A172 (cell line): ENCODE measurements at places on chromosomes 2 and 18.

- no peak for DNase-seq
Measured at GRCh38 chr2:109345653-109346480, 216.9 kb downstream of the SH3RF3 start.

GRCh38 chr2:166344286-166345113 lies 31.2 kb downstream of the SCN9A start:
- no peak for DNase-seq

GRCh38 chr2:170222842-170223241 lies 44.9 kb downstream of the MYO3B start:
- DNase-seq, result no peak

- no peak for DNase-seq
Measured at GRCh38 chr18:47427923-47428637, 176.6 kb upstream of the SKOR2 start.

GRCh38 chr2:192124571-192124970 lies 70.2 kb downstream of the TMEFF2 start:
- peak; percentile 94 for DNase-seq

- peak; percentile 11 for DNase-seq
Measured at GRCh38 chr2:230347659-230348305, 20.8 kb downstream of the SP140L start.

DNA sequence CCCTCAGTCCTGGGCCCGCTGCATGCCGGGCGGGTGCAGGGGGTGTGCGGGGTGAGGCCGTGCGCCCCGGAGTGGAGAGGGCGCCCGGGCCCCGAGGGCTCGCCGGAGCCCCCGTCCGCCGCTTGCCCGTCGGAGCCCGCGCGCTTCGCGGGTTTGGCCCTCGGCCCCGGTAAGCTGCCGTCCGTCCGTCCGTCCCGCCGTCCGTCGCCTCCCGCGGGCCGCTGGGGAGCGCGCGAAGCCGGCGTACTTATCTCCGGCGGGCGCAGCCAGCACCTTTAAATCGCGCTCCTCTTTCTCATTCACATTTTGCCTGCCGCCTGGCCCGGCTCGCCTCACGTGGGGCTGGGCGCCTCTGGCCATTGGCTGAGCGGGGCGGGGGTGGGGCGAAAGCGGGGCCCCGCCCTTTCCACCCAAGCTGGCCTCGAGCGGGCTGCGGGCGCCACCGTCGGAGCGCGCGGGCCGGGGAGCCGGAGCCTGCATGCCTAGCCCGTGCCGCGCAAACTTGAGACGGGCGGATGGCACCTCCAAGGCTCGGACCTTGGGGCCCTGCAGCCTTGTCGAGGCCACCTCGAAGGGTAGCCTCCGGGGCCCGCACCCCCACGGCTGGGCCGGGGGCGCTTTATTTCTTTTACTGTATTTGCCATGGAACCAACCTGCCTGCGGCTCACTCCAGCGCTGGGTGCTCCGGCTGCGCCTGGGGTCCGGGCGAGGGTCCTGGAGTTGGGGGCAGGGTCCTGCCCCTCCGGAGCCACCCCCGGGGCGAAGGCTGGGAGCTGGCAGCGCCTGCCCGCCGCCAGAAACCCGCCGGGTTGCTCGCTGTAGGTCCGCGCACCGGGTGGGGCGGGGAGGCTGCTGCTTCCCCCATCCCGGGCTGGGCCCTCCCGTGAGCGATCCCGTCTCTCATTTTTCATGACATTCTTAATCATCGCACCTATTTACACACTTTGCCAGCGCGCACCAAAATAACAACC lies at the start of gene GBX2:
Gene GBX2 (minus strand): TSS at position 277 of the 971 bp plus-strand sequence. CDS start 415 bp downstream, outside the sequence.
- peak; percentile 79 for DNase-seq

- DNase-seq, result peak; percentile 12
Measured at GRCh38 chr18:80109676-80110078, 615 bp downstream of the ADNP2 start.

DNA sequence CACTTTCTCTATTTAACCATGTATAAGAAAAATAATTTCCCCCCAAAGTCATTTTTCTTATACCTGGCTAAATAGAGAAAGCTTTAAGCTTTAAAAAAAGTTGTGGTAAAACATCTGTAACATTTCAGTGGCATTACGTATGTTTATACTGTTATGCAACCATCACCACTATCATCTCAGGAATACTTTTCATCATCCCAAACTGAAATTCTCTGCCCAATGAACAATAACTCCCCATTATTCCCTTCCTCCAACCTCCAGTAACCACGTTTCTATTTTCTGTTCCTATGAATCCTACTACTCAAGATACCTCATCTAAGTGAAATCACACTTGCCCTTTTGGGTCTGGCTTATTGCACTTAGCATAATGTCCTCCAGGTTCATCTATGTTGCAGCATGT lies 1.7 kb upstream of the SLC3A1 start:
- no peak for DNase-seq

DNA sequence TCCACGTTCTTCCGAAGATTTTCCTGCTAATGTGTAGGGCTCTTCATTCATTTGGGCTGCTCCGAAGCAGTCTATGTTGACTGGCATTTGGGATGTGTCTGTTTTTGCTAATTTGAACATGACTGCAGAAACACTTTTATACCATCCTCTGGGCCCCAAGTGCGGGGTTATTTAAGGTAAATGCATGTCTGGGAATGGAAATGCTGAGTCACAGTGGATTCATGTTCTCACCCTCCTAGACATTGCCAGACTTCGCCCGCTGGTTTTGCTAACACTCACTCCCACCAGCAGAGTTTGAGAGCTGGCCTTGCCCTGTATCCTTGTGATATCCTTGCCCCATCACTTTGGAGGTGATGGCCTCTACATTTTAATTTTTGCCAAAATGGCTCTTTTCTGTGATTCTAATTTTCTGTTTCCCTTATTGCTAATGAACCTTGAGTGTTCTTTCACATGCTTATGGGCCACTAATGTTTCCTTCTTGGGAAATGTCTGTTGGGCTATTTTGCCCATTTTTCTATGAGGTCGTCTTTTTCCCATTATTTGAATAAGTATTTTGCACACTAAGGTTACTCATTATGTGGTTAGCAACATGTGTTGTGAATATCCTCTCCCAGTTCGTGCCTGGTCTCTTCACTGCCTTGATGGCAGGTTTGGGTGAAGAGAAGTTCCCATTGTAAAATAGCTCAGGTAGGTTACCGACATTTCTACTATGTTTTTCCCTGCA lies 204.1 kb downstream of the GLI2 start:
- DNase-seq, result peak; percentile 87

- peak; percentile 34 for DNase-seq
Measured at GRCh38 chr2:210199186-210199765, 26.0 kb downstream of the ACADL start.

- no peak for DNase-seq
Measured at GRCh38 chr2:95380280-95380679, 22.2 kb upstream of the FAHD2A start.

DNA sequence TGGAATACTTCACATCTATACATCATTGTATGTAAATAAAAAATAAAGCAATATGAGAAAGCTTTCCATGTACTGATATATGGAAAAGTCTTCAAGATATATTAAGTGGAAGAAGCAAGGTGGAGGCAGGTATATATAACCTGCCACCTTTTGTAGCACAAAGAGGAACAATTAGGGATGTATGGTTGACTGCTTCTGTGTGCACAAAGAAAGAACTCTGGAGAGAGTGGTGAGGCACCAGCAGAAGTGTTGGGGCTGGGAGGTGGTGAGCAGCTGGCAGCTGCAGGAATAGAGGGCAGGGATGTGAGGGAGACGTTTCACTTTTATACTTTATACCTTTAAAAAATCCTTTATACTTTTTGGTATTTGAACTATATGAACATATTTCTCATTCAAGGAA lies 26.1 kb downstream of the KIF5C start:
- no peak for DNase-seq

GRCh38 chr2:222738809-222739208 lies 67.4 kb downstream of the MOGAT1 start:
- DNase-seq, result peak; percentile 65

DNA sequence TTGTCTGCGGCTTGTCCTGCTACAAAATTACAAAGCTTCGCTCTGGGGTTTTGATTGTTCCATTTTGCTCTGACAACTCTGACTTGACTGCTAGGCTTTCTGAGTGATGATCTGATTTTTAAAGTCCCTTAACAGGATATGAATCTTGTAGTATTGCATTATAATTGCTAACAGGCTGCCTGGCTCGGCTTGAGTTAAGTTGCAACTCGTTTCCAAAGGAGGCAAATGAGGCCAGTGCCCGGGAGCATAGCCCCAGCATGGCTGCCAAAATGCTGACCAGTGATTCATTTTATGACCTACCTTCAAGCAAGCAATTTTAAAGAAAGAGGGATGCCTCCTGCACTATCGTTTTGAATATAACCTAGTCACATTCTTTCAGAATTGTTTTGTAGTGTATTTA lies 135.4 kb downstream of the COL6A3 start:
- no peak for DNase-seq

- DNase-seq, result no peak
Measured at GRCh38 chr18:27382567-27383216, 197.6 kb upstream of the CHST9 start.

DNA sequence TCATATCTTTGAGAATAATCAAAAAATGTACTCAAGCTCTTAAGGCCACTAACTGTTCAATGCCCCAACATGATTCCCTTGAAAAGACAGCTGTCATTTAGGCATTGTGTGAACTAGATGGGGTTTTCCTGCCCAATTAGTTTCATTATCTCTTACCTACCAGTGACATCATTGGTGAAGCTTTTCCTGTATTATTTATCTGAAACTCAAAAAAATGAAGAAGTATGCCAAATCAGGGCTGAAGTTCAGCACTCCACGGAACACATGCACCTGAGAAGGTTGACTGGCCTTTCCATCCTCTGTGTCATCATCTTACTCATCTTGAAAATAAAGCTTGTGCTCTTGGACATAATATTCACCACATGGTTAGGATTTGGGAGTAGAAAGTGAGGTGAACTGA lies 126.4 kb downstream of the TXNL1 start:
- DNase-seq, result no peak

DNA sequence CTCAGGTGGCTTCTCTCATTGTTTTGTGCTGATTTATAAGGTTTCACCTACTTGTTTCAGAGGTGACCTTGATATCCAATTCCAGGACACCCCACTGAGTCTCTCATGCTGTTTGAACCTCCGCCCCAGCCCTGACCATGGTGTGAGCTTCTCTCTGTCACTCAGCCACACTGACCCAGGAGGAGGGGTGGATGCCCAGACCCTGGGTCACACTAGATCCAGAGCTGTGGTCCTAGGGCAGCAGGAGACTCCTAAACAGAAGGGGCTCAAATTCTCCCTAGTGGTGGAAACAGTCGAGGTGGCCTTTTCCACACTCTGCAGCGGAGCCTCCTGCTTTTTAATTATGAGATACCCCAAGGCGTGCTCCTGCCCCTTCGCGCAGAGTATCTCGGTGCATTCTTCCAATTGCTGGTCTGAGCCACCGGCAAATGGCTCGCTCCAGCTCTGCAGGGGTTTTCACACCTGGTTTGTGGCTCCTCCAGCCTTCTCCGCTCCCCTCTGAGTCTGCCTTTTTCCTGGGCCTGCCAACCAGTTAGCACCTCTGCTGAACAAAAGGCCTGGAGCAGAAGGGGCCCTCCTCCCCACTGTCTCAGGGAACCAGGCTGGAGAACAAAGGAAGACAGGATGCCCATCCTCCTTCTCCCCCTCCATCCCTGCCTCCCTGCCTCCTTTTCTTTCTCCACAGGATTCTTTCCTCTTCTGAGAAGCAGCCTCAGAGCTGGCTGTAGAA lies 147.3 kb upstream of the SPRED2 start:
- no peak for DNase-seq

DNA sequence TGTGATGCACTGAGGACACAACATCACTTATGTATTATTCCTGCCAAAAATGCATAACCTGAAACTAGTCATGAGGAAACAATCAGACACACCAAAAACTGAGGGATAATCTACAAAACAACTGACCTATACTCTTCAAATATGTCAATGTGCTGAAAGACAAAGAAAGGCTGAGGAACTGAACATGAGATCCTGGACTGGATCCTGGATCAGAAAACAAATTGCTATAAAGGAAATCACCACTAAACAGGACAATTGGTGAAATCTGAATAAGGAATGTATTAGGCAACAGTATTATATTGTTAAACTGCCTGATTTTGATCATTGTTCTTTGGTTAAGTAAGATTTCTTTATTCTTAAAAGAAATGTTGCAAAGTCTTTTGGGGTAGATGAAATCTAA lies 28.8 kb downstream of the CUL3 start:
- DNase-seq, result no peak

- DNase-seq, result no peak
Measured at GRCh38 chr2:28635191-28635611, 116.4 kb upstream of the PPP1CB start.

DNA sequence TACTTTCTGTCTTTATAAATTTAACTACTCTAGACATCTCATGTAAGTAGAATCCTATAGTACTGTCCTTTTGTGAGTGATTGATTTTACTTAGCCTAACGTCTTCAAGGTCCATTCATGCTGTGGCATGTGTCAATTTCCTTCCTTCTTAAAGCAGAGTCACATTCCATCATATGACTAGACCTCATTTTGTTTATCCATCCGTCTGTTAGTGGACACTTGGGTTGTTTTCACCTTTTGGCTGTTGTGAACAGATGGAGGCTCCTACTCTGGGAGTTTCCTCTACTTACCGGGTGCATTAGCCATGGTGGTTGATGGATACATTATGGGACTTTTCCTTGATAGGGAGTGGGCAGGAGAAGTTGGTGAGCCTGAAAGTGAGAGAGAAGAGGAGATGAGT lies 6.4 kb upstream of the PDIA6 start:
- no peak for DNase-seq

- no peak for DNase-seq
Measured at GRCh38 chr2:39893616-39894015, 114.6 kb upstream of the THUMPD2 start.

- DNase-seq, result no peak
Measured at GRCh38 chr2:205292665-205293295, 389.5 kb upstream of the NRP2 start.

DNA sequence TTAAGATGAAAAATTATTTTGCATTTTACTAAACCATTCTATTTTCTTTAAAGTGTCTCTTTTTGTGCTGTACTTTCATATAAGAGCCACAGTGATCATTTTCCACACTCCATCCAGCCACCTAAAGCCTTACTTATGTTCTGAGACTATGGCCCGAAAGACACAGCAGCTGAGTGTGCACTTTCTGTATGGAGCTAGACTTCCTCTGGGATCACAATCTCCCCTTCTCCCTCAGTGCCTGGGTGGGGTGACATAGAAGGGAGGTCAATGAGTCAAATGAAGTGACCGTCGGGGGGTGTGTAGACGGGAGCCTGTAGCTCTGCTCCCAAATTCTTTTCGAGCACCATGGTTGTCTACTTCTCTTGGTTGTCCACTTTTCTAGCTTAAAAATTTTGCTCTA lies 97.8 kb upstream of the ARL4C start:
- no peak for DNase-seq

GRCh38 chr2:196617430-196617829 lies 22.1 kb upstream of the CCDC150 start:
- DNase-seq, result no peak

DNA sequence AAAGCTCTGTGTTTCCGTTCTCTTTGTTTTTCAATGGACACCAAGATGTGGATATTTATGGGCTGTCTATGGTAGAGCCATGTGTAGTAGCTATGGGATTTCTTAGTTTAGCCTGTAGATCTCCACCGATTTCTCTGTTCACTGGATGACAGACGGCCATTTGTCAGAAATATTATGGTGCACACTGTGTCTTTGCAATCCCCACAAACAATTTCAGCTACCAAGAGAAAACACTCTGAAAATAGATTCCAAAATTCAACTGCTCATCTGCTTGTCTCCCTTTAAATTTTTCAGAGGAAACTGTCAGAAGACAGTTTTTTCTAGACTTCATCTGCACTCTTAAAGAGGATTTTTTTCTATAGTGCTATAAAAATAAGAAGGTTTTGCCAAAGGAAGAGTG lies 166.8 kb downstream of the CD226 start:
- DNase-seq, result no peak
